ENCODE measurements at places on chromosomes 5 and 9.

DNA sequence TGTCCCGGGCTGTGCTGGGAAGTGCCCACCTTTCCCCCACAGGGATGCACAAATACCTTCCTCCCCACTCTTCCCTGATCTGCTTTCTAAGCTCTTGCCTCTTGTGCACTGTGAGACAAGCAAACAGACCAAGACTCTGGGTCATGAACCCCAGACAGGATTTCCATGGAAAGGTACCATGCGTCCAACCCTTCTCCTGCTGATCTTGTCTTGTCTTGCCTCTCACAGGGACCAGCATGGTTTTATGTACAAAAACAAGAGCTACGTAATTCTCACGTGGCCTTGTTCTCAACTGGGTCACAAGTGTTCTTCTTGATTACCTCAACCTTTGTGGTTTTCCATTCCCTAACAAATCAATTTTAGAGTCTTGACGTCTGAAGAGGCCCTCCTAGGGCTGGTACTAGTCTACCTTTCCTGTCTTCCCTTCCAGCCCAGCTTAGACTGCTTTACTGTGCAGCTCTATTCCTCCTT lies 176.5 kb upstream of the MAP3K1 start:
- H3K4me1 ChIP-seq, result peaks cover 7% of the 10 kb centered on the region
- H3K27ac ChIP-seq, result no peak overlapping the region
- no peaks in the 10 kb centered on the region for H3K36me3 ChIP-seq
- no peaks in the 10 kb centered on the region for H3K27me3 ChIP-seq
- H3K4me3 ChIP-seq, result no peak overlapping the region

DNA sequence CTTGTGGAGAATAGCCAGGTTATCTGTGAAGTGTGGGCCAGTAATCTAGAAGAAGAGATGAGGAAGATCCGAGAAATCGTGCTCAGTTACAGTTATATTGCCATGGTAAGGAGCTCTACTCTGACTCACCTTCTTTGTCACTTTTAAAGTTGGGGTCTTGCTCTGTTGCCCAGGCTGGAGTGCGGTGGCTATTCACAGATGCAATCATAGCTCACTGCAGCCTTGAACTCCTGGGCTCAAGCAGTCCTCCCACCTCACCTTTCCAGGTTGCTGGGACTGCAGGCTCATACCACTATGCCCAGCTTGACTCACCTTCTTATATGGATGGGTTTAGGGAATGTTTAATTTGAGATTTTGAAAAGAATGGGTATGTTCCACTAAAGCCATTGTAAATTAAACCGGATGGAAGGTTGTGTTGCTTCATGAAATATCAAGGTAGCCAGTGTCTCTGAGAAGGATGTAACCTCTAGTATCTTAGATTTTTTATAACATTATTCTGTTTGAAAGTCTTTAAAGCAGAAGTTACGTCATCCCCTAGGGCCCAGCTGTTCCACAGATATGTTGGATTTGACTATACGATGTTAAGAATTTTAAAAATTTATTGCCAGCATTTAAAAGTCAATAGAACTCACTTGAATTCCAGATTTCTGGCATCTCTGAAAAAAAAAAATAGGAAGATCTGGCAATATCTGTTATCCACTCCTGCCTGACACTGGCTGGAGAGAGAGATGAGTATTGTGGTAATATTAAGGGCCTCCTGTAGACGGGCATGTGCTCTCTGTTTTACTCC lies 5.1 kb downstream of the CNOT8 start:
- no peak overlapping the region for H3K4me3 ChIP-seq
- H3K4me1 ChIP-seq, result peaks cover 10% of the 10 kb centered on the region
- H3K27ac ChIP-seq, result no peak overlapping the region

DNA sequence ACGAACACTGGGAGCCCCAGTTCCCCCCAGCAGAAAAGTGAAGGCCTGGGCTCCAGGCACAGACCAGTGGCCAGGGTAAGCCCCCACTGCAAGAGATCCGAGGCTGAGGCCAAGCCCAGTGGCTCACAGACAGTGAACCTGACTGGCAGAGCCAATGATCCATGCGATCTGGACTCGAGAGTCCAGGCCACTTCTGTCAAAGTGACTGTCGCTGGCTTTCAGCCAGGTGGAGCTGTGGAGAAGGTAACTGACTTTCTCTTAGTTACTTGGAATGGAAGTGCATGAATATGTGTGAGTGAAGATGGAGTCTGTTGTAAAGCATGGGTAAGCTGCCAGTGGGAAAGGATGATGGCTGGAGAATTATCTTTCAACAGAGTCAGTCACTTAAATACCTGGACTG lies 99.7 kb downstream of the GOLPH3 start:
- H3K4me3 ChIP-seq, result no peak overlapping the region
- DNase-seq, result no peak
- H3K27ac ChIP-seq, result no peak overlapping the region
- H3K4me1 ChIP-seq, result no peaks in the 10 kb centered on the region

- no peak overlapping the region for H3K4me3 ChIP-seq
- no peak for DNase-seq
- H3K27me3 ChIP-seq, result no peaks in the 10 kb centered on the region
- H3K27ac ChIP-seq, result no peak overlapping the region
- H3K36me3 ChIP-seq, result no peaks in the 10 kb centered on the region
Measured at GRCh38 chr5:19322716-19323485, 665.1 kb downstream of the CDH18 start.

- H3K4me3 ChIP-seq, result no peak overlapping the region
- no peak overlapping the region for H3K27ac ChIP-seq
- H3K4me1 ChIP-seq, result no peaks in the 10 kb centered on the region
- no peaks in the 10 kb centered on the region for H3K36me3 ChIP-seq
Measured at GRCh38 chr5:2897276-2897961, 145.9 kb upstream of the IRX2 start.

All from SK-N-SH (cell line).